ENCODE measurements at places on chromosomes 6 and 20.

- no peak for DNase-seq
These were observed 188.2 kb downstream of the PRKN start for GRCh38 chr6:162539321-162539720.

DNA sequence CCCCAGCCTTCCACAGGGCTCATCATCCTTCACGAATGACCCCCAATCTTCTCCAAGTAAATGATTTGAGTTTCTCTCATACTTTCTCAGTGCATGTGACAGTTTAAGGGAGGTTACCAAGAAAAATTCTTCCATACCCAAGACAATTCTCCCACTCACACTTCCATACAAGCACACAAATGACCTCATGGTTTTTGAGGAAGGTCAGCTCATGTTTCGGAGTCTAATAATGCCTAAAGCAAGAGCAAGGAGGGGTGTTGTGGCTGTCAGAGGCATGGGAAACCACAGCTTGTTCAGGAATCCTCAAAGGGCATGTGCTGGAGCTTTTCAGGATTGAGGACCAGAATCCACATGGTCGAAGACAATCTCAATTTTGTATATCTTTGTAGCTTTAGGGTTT is 279.0 kb downstream of the MAFB start:
- DNase-seq: no peak

GRCh38 chr6:97067045-97067444 is 142.5 kb downstream of the KLHL32 start:
- no peak for DNase-seq

- no peak for DNase-seq
These were observed 931 bp upstream of the EBF4 start for GRCh38 chr20:2691663-2692035.

DNA sequence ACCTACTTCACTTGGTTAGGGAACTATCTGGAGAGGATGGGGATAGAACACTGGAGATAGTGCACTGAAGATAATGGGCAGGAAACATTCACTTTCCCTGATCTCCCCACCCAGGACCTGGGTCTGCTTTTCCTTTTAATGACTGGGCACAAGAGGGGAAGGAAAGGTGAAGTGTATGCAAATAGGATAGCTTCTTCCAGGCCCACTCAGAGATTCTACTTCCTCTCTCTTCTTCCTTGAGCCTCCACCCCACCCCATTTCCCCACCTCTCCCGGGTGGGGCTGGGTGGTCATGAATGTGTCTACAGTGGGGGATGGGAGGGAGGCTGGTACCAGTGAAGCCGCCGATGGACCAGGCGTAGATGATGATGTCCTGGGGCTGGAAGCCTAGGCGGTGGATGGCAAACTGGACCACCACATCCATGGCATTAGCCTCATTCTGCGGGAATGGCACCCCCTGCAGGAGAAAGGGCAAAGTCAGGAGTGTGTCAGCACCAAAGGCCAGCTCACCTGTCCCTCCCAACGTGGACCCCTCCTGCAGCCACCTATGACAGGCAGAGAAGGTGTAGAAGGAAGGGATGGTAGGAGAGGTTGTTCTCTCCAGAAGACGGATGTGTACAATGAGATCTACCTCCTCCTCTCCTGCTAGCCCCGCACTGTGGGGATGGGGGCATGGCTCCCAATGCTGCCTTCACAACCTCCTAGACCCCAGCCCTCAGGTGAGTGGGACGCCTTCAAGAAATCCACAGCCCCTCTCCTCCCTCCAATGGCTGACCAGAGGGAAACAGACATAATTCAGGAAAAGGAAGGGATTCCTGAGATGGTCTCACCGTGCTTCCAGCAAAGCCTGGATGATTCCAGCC is 8.6 kb upstream of the LY6G5C start:
- DNase-seq: no peak

GRCh38 chr6:28803337-28803709 is 120.5 kb downstream of the TRIM27 start:
- DNase-seq: no peak

DNA sequence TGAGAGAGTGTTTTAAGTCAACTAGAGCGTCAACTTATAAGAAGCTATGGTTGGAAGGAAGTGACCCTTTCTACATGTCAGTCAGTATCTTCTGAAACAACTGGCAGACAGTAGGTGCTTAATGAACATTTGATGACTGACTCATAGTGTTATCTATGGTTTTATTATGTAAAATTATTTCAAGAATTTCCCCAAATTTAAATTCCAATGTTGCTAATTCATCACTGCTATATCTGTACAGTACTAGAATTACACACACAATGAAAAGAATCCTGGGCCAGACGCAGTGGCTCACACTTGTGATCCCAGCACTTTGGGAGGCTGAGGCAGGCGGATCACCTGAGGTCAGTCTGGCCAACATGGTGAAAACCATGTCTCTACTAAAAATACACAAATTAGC is 721.4 kb upstream of the FLRT3 start:
- no peak for DNase-seq

DNA sequence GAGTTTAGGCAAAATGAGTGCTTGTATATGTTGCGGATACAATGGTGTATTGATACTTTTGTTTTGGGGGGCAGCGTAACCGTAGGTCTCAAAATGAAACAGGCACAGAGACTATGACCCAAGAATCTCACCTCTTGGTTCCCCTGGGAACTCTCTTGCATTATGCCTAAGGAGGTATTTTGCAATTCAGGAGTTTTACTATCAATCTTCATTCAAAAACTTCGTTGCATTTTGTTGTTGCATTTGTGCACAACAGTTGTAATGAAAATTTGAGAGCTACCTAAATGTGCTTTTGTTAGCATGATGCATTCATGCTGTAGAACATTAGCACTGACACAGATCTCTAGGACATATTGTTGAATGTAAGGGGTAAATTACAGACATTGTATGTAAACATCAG is 18.2 kb downstream of the VTA1 start:
- DNase-seq: no peak

DNA sequence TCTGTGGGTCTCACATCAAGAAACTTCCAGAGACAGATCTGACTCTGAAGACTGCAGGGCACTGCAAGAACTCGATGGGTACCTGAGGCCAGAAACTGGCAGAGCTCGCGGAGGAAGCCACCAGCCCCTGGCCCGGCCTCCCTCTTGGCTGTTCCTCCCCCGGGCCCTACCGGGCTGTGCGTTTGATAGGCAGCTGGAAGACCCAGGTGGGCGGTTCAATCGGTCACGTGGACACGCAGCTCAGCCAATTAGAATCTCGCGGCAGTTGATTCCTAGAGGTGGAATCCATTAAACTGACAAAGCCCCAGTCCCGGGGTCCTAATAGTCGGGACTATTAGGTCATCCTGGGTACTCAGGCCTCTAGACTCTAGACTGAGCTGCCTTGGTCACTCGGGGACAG is 154.2 kb upstream of the PROKR2 start:
- DNase-seq: no peak

DNA sequence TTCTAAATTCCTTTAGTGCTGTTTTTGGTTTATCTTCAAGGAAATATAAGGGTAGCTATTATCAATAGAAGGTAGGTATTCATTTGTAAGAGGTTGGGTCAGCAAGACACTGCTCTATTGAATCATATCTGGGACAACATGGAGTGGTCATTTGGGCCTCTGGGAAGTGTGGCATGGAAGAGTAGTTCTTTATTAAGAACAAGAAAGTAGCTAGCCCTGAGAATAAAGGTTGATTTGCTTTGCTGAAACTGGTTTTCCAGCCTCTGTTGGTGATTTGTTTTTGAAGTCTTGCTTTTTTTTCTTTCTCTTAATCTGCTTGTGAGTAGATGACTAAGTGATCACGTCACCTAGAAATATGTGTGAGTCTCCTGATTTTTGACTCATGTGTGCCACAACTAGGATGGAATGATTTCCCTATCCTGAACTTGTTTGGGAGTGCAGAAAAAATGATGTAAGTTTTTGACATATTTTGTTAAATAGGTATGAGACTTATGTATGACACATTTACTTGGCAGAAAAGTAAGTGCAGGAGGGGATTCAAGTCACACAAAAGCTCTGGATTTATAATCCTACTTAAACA is 381.8 kb downstream of the CENPW start:
- peak; percentile 89 for DNase-seq

GRCh38 chr6:24668997-24669361 is 2.1 kb downstream of the ACOT13 start:
- DNase-seq: no peak

All from iris pigment epithelial cell (primary cell).